ENCODE measurements at places on chromosomes 11 and 22.

DNA sequence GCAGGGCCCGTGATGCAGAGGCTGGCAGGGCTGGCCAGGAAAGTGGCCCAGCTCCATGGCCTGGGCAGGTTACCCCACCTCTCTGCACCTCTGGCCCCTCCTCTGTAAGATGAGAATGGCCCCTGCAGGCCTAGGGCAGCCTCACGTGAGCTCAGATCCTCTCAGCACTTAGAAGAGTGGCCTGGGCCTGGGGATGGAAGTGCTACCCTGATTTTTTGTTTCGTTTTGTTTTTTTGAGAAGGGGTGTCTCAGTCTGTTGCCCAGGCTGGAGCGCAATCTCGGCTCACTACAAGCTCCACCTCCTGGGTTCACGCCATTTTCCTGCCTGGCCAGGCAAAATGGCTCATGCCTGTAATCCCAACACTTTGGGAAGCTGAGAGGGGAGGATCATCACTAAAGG lies 982 bp downstream of the APOBEC3H start:
- no peak for DNase-seq
- H3K4me3 ChIP-seq = no peak overlapping the region
- no peaks in the 10 kb centered on the region for H3K36me3 ChIP-seq
- no peak overlapping the region for H3K27ac ChIP-seq
- peaks cover 2% of the 10 kb centered on the region for H3K4me1 ChIP-seq
- peaks cover 3% of the 10 kb centered on the region for H3K27me3 ChIP-seq

DNA sequence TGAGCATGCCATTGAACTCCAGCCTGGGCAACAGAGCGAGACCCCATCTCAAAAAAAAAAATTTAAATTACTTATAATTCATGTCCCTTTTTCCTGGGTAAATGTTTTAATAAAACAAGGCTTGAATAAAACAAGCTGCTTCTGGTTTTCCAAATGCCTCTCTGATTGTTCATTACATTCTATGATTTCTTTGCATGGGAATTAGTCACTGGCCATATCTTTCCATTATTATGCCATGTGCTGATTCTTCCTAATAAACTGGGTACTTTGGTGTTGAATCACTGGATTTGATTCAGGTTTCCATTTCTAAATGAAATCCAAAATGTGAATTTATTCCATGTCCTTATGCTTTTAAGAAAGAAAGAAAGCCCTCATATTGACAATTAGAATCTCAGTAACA lies 42.6 kb downstream of the ZNF215 start:
- no peaks in the 10 kb centered on the region for H3K36me3 ChIP-seq
- no peak for DNase-seq
- H3K4me1 ChIP-seq = no peaks in the 10 kb centered on the region
- H3K4me3 ChIP-seq = no peak overlapping the region
- no peaks in the 10 kb centered on the region for H3K27me3 ChIP-seq

DNA sequence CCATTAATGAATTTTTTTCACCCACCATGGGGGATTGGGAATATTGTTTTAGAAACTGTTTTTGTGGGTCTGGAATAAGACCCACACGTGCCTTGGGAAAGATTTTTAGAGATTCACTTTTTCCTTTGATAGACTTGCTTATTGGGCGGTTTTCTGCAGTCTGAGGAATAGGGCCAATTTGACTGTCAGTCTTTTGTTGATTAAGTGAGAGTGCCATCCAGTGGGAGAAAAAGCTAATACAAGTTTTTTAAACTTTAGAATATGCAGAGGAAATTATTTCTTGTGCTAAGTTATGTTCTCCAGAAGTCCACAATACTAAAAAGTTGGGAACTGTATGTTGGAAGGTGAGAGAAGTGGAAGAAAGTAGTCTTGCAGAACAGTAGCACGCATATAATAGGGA lies 56.1 kb downstream of the PRMT3 start:
- no peaks in the 10 kb centered on the region for H3K27me3 ChIP-seq
- H3K4me3 ChIP-seq = no peak overlapping the region

DNA sequence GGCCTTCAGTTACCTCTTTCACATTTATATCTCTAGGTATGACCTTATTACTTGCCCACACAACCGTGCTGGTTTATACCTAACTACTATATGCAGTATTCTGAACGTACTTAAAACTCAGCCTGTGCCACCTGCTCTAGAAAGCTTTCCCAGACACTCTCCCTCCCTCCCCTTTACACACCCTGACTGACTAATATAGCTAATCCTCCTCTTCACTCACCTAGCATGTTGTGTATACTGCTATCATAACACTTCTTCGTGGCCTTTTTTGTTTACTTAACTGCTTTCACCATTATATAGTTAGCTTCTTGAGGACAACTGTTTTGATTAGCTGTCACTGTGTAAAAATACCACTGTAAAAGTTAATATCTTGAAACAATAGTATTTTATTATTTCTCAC lies 23.5 kb downstream of the RNF214 start:
- peaks cover 27% of the 10 kb centered on the region for H3K36me3 ChIP-seq
- H3K27ac ChIP-seq = no peak overlapping the region
- H3K27me3 ChIP-seq = no peaks in the 10 kb centered on the region
- H3K4me1 ChIP-seq = no peaks in the 10 kb centered on the region

- H3K4me3 ChIP-seq = no peak overlapping the region
- DNase-seq = no peak
- H3K27ac ChIP-seq = no peak overlapping the region
- H3K4me1 ChIP-seq = peaks cover 2% of the 10 kb centered on the region
- H3K36me3 ChIP-seq = no peaks in the 10 kb centered on the region
Observed at GRCh38 chr11:13862845-13863392, 99.6 kb upstream of the SPON1 start.

- H3K4me1 ChIP-seq = peaks cover 6% of the 10 kb centered on the region
- no peak overlapping the region for H3K27ac ChIP-seq
- no peak overlapping the region for H3K4me3 ChIP-seq
- no peaks in the 10 kb centered on the region for H3K27me3 ChIP-seq
- no peak for DNase-seq
Observed at GRCh38 chr11:74171997-74172396, 908 bp downstream of the PPME1 start.
